Upper lobe of right lung (tissue), 1 donor: ENCODE measurements at places on chromosomes 4 and X. TPM values are rescaled to one million over a fixed set of nuclear protein-coding genes. Genes with fewer than 3 reads are reported as not detected.

GRCh38 chr4:52822583-52822971 lies 39.5 kb upstream of the RASL11B start:
- no peak overlapping the region for H3K4me3 ChIP-seq
- no peak overlapping the region for H3K27ac ChIP-seq
- DNase-seq: no peak
- H3K27me3 ChIP-seq: no peaks in the 10 kb centered on the region
- H3K4me1 ChIP-seq: no peaks in the 10 kb centered on the region

The IL2RG gene
- total RNA-seq: 20.8 TPM

The SNX25 gene
- total RNA-seq: 98.5 TPM

DNA sequence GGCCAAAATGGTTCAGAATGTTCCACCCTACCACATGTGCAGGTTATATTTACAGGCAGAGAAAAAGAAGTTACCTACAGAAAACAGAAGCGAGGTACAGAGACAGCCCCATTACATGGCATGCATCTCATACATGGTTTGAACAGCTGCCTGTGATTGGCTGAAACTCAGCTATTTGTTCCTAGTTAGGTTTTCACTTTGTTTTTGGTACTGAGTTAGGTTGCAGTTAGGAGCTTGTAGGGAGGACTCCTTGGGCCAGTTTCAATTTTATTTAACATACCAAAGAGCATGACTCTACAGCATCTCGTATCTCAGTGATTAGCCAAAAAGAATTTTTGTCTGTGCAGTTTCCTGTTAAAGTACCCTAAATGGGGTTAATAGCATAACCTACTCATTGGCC lies 392.0 kb downstream of the MAPK10 start:
- DNase-seq: no peak
- H3K36me3 ChIP-seq: no peaks in the 10 kb centered on the region
- no peaks in the 10 kb centered on the region for H3K27me3 ChIP-seq
- no peak overlapping the region for H3K4me3 ChIP-seq
